ENCODE measurements at places on chromosomes 4 and X.

DNA sequence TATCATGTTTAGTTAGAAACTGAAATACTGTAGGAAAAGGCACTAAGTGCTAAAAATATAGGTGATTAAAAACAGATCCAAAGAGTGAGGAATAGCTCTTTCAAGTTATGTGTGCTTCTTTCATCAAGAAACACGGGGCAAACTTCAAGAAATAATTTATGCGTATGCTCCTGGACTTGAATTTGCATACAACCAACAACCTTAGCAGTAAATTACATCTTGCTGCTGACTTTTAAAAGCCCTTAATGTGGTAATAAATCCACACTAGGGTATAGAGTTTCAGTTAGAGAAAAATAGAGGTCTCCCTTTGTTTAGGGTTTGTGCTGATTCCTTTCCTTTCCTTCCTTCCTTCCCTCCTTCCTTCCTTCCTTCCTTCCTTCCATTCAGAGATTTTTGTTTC, 94.5 kb upstream of the GC start:
- DNase-seq, result no peak

DNA sequence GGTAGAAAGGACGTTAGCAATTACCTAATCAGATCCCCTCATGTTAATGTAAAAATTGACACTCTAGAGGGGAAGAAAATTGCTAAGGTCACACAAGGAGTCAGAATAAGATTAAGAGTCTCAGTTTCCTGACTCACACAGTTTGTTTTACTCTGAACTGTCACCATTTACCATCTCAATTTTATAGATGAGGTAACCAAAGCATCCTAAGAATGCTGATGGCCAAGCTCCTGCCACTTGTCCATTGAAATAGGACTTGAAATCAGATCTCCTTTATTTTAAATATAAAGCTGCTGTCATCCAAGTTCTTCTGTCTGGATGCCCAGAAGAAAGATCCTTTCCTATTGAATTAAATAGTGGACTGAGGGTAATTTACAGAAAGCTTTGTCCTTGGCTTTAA, 114.8 kb upstream of the VAMP7 start:
- no peak for DNase-seq

DNA sequence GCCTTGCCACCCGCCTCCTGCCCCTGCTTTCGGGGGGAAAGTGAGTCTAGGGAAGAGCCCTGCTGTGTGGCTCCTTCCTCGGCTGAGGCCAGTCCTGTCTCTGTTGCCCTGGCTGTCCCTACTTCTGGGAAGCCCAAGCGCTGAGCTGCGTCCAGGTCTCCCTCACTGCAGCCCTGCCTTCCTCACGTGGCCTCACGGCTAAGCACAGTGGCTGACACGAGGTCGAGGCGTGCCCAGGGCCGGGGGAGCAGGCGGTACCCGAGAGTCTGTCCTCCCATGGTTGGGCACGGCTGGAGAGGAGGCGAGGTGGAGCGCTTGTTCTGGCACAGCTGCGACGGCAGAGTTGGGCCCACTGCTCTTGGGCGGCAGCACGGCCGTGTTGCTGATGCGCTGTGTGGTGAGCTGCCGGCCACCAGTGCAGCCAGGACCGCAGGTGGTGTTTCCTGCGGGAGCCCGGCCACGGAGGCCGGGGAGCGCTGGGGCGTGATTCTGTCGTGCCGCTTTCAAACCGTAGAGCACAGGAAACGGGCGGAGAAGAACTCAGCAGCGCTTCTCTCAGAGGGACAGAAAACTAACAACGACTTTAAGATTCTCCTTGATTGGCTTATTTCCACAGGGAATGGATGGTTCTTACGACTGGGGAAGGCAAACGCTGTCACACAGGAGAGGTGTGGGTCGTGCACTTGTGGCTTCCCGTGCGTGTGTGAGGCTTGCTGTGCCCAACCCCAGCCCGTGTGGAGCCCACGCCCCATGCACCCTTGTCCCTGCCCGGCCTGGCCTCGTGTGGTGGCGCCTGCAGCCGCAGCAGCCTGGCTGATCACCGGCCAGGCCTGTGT, 21.3 kb downstream of the MAEA start:
- no peak for DNase-seq

DNA sequence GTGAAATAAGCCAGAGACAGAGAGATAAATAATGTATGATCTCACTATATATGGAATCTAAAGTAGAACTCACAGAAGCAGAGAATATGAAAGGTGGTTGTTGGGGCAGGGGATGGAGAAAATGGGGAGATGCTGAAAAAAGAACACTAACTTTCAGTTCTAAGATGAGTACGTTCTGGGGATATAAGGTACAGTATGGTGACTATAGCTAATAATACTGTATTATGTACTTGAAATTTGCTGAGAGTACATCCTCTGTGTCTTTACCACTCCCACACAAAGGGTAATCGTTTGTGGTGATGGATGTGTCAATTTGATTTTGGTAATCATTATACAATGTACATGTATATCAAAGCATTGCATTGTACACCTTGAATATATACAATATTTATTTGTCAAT, 6.6 kb downstream of the FBXL5 start:
- no peak for DNase-seq

- DNase-seq, result no peak
Observed at GRCh38 chrX:19554786-19555185, 39.5 kb upstream of the MAP3K15 start.

DNA sequence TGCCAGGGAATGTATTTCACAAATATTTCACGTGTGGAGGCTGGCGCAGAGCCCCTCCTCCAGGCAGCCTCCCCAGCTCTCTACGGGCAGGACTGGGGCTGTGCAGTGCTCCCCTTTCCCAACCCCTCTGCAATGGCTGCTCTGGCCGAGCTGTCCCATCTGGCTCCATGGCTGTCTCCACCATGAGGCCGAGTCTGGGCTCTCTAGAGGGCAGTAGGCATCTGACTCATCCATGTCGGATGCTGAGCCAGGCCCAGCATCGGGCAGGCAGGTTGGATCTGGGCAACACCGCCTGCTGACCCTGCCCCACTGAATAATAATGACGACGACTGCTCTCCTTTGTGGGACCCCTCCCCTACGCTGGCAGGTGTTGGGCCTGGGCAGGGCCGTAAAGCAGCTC, 11.0 kb upstream of the SH3TC1 start:
- no peak for DNase-seq

GRCh38 chrX:3076416-3076991, 35.2 kb downstream of the ARSF start:
- DNase-seq, result no peak

GRCh38 chr4:76108467-76109181, 34.1 kb downstream of the ART3 start:
- no peak for DNase-seq
